CD4-positive, alpha-beta T cell treated with Interleukin-2 at 100 ng/mL for 4 hours (primary cell): ENCODE measurements at places on chromosomes 1 and 21.

DNA sequence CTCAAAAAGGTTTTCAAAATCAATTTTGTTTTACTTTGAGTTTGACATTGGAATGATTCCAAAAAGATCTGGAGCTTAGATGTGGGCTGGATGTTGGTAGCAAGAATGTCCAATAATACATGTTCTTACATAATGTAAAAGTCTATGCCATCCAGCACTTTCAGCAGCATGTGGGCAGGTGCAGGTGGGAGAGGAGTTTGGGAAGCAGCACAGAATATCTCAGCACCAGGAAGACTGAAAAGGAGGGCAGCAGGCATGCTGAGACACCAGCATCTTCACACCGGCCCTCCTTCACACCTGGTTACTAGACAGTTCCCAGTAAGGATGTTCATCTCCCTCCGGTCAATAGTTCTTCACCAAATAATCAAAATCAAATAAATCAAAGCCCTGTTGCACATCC is 166.6 kb downstream of the ZBTB18 start:
- DNase-seq = no peak

DNA sequence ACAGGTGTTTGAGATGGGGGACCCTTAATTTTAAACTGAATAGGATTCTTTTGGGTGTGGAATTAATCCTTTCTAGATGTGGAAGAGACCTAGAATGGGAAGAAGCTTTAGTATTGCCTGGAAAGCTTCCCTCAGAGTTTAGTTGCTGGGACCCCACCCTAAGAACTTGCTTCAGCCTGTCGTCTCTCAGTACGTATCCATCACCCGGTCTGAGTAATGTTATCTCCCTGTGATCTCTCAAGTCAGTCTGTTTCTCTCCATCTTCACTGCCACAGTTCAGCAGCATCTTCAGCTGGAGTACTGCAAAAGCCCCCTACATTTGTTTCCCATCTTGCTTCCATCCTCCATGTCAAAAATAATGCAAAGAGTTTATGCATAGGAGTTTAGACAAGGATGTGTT is 28.9 kb downstream of the CNST start:
- DNase-seq = no peak

GRCh38 chr1:210455840-210456603 is 127.3 kb downstream of the HHAT start:
- DNase-seq = no peak

DNA sequence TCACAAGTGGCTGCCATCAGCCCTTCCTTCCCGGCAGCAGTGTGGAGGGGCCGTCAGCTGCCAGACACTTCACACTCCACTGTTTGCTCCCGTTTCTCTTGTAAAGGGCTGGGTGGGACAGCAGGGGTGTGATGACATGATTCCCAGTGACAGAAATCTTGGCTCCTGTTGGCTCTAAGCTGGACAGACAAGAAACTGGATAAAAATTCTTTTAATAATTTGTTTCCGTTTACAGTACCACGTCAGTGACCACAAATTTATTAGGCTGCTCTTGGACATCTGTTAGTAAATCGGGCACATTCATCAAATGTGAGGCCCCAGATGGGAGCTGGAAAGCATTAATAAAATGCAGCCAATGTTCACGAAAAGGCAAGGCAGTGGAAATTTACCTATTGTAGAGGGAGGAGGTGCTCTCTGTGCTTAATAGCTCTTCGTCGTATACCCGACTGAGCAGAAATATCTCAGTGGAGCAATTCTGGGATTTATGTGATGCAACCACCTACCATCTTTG is 353.7 kb upstream of the GREM2 start:
- DNase-seq = no peak

GRCh38 chr1:185850366-185850765 is 116.2 kb downstream of the HMCN1 start:
- DNase-seq = no peak

DNA sequence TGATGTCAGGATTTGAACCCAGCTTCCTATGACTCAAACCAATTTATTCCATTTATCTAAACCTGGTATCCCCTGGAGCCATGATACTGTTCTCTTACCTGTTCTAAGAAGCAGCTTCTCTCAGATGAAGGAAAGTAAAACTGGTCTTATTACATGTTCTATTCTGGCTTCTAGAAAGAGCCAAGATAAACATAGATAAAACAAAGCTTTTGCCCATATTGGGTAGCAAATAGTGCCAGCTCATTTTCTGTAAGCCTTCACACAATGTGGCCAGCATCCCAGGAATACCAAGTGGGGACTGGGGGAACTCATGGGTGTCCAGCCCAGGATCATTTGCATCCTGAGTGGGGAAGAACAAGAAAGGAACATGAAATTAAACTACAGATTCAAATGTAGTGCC is 53.5 kb upstream of the EPHA8 start:
- no peak for DNase-seq

GRCh38 chr1:17573518-17574041 is 34.1 kb downstream of the ARHGEF10L start:
- DNase-seq = no peak

- no peak for DNase-seq
These were observed 144.6 kb upstream of the HMGB4 start for GRCh38 chr1:33719326-33719725.
